Tibial nerve (tissue), 4 donors: ENCODE measurements at places on chromosomes 1 and 21. TPM values are rescaled to one million over a fixed set of nuclear protein-coding genes. Genes with fewer than 3 reads are reported as not detected.

DNA sequence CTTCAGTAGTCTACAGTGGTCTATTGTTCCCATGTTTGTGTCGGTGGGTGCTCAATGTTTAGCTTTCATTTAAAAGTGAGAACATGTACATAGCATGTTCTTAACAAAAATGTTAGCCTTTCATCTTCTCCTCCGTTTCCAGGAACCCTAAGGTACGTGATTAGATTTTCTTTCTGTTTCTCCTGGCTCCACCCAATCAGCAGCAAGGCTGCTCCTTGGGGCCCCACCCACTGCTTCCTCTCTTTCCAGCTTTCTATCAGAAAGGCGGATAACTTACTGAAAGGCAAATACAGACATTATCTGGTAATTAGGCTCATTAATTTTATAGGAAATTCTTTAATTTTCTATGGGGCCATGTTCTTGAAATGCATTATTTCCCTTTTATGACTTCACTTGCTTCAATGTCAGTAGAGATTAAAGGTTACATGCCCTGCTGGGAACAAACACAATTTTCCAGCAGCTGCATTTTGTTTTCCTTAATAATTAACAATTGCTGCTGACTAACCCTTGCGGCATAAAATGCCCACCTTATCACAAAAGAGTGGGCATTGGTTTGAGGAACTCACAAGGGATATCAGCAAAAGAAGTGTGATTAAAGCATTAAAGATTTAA, 324.9 kb upstream of the SNX7 start:
- H3K36me3 ChIP-seq, result no peaks in the 10 kb centered on the region
- no peaks in the 10 kb centered on the region for H3K4me1 ChIP-seq
- H3K4me3 ChIP-seq, result no peak overlapping the region
- no peak for DNase-seq
- H3K27ac ChIP-seq, result no peak overlapping the region
- H3K27me3 ChIP-seq, result no peaks in the 10 kb centered on the region

DNA sequence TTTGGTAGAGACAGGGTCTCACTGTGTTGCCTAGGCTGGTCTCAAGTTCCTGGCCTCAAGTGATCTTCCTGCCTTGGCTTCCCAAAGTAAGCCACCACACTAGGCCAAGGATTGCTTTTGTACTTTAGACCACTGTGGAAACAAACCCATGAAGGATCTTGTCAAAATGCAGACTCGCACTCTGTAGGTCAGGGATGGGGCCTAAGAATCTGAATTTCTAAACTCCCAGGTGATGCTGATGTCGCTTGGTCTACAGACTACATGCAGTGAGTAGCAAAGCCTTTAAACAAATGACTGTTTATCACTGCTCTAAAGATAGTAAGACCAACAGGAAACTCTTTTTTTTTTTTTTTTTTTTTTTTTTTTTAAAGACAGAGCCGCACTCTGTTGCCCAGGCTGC, 54.1 kb upstream of the MUTYH start:
- no peak overlapping the region for H3K27ac ChIP-seq
- H3K36me3 ChIP-seq, result no peaks in the 10 kb centered on the region
- H3K4me1 ChIP-seq, result no peaks in the 10 kb centered on the region
- DNase-seq, result no peak
- no peak overlapping the region for H3K4me3 ChIP-seq

DNA sequence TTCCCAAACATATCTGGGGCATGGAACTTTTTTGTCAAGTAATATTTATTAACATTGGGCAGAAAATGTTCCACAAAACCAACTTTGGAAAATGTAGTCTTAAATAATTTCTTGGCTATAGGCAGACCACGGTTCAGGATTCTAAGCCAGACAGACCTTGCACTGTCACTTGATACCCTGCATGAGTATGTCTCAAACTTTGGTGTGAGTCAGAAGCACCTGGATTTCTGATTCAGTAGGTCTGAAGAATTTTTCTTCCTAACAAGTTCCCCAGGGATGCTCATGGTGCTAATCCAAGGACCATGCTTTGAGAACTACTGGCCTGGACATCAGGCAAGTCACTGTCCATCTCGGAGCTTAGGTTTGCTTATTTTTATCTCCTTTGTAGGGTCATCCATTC, 562.0 kb downstream of the PLPP3 start:
- no peak overlapping the region for H3K27ac ChIP-seq
- no peaks in the 10 kb centered on the region for H3K27me3 ChIP-seq
- H3K4me1 ChIP-seq, result no peaks in the 10 kb centered on the region
- H3K4me3 ChIP-seq, result no peak overlapping the region

DNA sequence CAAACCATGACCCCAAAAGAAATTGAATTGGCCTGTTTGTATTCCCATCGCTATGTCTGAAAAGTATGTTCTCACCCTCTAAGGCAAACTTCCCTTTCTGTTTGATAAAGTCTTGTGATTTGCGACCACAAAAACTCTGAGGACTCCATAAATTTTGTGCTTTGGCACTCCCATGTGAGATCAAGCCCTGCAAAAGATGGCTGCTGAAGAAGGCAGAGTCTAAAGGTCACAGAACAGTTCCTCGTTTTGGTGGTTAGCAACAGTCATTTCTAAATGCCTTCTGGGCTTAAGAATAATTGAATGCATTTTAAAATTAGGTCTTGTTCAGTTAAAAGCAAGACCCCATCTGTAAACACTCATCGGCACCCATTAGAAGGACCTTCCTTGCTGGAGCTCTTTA, 441.6 kb downstream of the OMA1 start:
- H3K27me3 ChIP-seq, result no peaks in the 10 kb centered on the region
- no peak overlapping the region for H3K27ac ChIP-seq
- DNase-seq, result no peak
- H3K36me3 ChIP-seq, result no peaks in the 10 kb centered on the region

Gene BGLAP
- 2.7 TPM for total RNA-seq

DNA sequence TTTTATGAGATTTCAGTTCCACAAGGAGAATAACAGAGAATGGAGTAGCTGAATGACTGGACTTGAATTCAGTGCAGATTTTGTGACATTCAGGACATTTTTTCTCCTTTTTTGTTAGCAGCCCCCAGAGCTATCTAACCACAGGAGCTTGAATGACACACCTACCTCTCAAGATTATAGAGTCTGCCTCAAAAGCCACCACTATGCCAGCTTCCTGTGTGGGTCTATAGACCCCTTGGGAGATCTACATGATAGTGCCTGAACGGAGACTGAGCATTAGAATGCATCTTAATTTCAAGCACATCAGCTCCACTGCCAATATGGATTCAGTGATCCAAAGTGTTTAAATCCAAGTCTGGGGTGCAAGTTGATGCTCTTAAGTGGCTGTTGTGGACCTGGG, 74.4 kb upstream of the ZNF648 start:
- no peaks in the 10 kb centered on the region for H3K36me3 ChIP-seq
- no peaks in the 10 kb centered on the region for H3K27me3 ChIP-seq
- no peak overlapping the region for H3K27ac ChIP-seq
- DNase-seq, result no peak
- no peak overlapping the region for H3K4me3 ChIP-seq

- H3K36me3 ChIP-seq, result peaks cover 91% of the 10 kb centered on the region
- DNase-seq, result no peak
- H3K4me1 ChIP-seq, result no peaks in the 10 kb centered on the region
- no peak overlapping the region for H3K4me3 ChIP-seq
- H3K27me3 ChIP-seq, result no peaks in the 10 kb centered on the region
- no peak overlapping the region for H3K27ac ChIP-seq
Observed at GRCh38 chr1:165666152-165666825, 32.1 kb downstream of the ALDH9A1 start.

GRCh38 chr1:20400341-20401177, 85.5 kb downstream of the CAMK2N1 start:
- no peaks in the 10 kb centered on the region for H3K36me3 ChIP-seq
- H3K27me3 ChIP-seq, result no peaks in the 10 kb centered on the region
- no peak for DNase-seq
- H3K4me3 ChIP-seq, result no peak overlapping the region

DNA sequence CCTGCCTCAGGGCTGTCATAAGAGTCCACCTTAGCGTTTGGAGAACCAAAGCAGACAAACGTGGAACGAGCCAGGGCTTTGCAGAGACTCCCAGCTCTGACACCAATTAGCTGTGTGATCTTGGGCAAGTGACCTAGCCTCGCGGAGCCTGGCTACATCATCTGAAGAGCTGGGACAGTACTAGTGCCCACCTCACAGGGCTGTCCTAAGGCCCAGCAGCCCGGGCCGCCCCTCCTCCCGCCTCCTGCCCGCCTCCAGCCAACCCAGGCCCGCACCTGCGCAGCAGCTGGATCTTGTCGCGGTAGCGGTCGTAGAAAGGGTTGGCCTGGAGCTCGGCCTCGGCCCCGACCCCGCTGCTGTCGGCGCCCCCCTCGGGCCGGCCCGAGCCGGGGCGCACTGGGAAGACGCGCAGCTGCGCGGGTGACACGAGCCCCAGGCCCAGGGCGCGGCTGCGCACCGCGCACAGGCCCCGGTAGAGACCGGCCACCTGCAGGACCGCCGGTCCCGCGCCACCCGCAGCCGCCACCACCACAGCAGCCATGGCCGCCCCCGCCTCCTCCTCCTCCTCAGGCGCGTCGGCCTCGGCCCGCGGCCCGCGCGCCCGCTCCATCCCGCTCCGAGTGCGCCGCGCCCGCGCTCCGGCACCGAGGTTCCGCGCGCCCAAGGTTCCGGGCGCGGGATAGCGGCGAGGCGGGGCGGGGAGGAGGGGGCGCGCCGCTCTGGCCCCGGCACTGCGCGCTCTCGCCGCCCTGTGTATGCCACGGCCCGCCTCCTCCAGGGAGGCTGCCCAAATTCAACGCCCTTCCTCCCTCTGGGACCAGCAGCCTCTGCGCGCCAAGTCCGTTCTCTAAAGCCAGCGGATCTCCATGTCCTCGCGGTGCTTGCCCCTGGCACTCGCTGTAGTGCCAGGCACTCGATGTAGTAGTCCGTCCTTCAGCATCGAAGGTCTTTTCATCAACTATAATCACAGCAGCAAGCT, at the start of gene ATPAF1:
TSS of gene ATPAF1 (minus strand) at position 583 of the 979 bp plus-strand sequence. CDS start at position 541, 42 bp downstream.
- peak within 1 kb of the TSS; percentile 90 for H3K27ac ChIP-seq
- H3K4me1 ChIP-seq, result no peaks in the 10 kb centered on the region
- no peaks in the 10 kb centered on the region for H3K27me3 ChIP-seq
- H3K36me3 ChIP-seq, result peaks cover 25% of the 10 kb centered on the region
- peak; percentile 30 for DNase-seq

Gene SMG7
- 50.0 TPM for total RNA-seq

Gene C1orf122
- 80.6 TPM for total RNA-seq

DNA sequence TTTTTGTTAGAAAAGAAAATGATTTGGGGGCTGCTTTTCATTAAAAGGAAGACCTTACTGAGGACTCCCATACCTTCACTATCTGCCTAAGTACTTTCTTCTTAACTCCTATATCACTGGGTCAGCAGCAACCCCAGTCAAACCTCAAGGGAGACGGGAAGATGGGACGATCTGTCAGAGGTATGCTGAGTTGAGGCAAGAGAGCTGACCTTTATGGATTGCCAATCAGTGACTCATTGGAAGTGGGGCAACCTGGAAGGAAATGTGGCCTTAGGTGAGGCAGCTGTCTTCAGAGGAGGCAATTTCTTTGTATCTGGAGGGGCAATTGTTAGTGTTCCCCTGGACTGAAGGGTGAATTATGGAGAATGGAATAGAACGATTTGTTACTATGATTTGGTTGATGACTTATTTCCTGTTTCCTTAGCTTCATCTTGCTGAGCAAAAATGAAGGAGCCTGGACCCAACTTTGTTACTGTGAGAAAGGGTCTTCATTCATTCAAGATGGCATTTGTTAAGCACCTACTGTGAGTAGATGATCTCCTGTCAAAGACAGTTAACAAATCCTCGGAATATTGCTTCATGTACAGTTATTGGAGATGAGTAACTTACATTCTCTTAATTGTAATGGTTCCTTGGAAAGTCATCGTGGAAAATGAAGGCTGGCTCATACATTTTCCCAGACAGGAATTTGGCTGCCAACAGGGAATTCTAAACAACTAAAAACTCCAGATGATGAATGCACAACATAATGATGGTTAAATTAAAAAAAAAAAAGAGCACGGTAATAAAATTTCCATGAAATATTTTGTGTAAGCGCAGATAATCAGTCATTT, 134.7 kb upstream of the KCNJ15 start:
- no peak overlapping the region for H3K27ac ChIP-seq
- no peak overlapping the region for H3K4me3 ChIP-seq
- no peak for DNase-seq
- H3K27me3 ChIP-seq, result no peaks in the 10 kb centered on the region
- no peaks in the 10 kb centered on the region for H3K4me1 ChIP-seq

Gene AIDA
- 71.0 TPM for total RNA-seq

Gene SH2D5
- total RNA-seq, result not detected

- H3K27me3 ChIP-seq, result no peaks in the 10 kb centered on the region
- no peak overlapping the region for H3K4me3 ChIP-seq
- H3K36me3 ChIP-seq, result no peaks in the 10 kb centered on the region
- H3K27ac ChIP-seq, result no peak overlapping the region
- H3K4me1 ChIP-seq, result no peaks in the 10 kb centered on the region
- no peak for DNase-seq
Observed at GRCh38 chr1:227225715-227226346, 92.5 kb downstream of the CDC42BPA start.

DNA sequence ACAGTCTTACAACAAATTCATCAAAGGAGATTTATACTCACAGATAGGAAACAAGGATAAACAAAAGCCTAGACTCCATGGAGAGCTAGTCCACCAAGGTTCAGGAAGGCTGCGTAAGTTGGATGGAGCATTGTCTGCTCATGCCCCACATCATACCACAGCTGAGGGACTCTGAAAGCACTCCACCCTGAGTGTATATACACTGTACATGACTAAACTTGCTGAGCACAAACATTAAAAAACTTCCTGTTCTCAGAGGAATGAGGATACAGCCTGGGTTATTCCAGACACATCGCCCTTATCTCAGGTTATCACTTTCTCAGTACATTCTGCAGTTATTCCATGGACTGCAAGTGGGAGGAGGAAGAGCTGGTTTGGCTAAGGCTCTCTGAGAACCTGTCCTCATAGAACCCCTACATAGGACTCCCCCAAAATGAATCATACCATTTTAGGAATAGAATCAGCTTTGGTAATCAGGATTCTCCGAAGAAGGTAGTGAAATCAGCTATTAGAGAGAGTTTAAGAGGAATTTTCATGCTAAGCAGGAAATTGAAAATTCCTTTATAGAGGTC, 58.0 kb upstream of the PRMT6 start:
- H3K27me3 ChIP-seq, result no peaks in the 10 kb centered on the region
- no peak overlapping the region for H3K4me3 ChIP-seq
- DNase-seq, result no peak
- no peak overlapping the region for H3K27ac ChIP-seq
- no peaks in the 10 kb centered on the region for H3K36me3 ChIP-seq

Gene CD5L
- not detected for total RNA-seq

- H3K4me1 ChIP-seq, result no peaks in the 10 kb centered on the region
- DNase-seq, result no peak
- no peaks in the 10 kb centered on the region for H3K36me3 ChIP-seq
- H3K27me3 ChIP-seq, result no peaks in the 10 kb centered on the region
- no peak overlapping the region for H3K4me3 ChIP-seq
Observed at GRCh38 chr1:63807046-63807445, 33.2 kb downstream of the ROR1 start.

Gene ELAPOR1
- total RNA-seq, result 0.44 TPM

GRCh38 chr1:26771643-26772321, 16.0 kb upstream of the PIGV start:
- H3K36me3 ChIP-seq, result peaks cover 3% of the 10 kb centered on the region
- H3K27me3 ChIP-seq, result no peaks in the 10 kb centered on the region
- no peak for DNase-seq
- peaks cover 48% of the 10 kb centered on the region for H3K4me1 ChIP-seq
- peak overlapping the region; percentile 69 for H3K27ac ChIP-seq

Gene AGPAT3
- 29.9 TPM for total RNA-seq
